ENCODE measurements at places on chromosomes 5 and 9.

DNA sequence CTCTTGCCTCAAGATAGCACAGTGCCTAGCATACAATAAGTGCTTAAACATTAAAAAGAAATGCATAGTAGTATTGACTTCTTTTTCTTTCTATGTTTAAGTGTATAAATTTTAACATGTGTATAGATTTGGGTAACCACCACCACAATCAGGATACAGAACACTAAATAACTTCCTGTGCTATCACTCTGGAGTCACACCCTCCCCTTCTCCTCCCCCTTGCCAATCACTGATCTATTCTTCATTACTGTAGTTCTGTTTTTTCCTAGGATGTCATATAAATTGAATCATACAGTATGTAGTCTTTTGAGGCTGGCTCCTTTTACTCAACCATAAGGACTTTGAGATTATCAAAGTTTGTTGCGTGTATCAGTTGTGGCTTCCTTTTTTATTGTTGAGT is 68.5 kb downstream of the OSTF1 start:
- DNase-seq: no peak

GRCh38 chr9:92293075-92293354 is 482 bp downstream of the IARS1 start:
- no peak for DNase-seq

- no peak for DNase-seq
These were observed 35.8 kb upstream of the LCP2 start for GRCh38 chr5:170333161-170333910.

DNA sequence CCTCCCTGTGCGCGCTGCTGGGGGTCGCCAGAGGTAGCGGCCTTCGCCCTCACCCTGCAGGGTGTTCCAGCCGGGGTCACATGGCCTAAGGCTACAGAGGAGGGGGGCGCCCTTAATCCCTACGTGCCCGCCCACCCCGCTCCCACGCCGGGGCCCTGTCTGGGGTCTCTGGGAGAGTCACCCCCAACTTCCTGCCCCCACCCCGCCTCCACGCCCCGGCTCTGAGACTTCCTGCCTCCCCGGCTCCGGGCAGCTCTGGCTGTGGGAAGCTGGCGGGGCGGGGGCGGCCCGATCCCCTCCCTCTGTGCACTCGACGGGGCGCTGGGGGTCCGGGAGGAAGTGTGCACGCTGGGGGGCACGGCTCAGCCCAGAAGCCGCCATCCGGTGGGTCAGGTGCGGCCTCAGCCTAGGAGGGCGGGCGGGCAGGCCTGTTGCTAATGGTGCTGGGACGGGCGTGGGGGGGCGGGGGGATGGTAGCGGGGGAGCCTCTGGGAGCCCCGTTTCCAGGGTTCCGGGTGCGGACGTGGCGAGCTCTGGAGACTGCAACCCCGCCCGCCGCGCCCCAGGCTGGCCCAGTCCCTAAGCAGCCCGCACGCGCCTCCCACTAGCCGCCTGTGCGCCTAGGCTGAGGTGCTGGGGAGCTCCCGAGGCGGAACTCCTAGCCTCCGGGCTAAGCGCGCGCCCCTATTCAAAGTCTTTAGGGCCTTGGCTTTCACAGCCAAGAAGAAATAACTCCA is 61.6 kb downstream of the CXXC5 start:
- peak; percentile 68 for DNase-seq

DNA sequence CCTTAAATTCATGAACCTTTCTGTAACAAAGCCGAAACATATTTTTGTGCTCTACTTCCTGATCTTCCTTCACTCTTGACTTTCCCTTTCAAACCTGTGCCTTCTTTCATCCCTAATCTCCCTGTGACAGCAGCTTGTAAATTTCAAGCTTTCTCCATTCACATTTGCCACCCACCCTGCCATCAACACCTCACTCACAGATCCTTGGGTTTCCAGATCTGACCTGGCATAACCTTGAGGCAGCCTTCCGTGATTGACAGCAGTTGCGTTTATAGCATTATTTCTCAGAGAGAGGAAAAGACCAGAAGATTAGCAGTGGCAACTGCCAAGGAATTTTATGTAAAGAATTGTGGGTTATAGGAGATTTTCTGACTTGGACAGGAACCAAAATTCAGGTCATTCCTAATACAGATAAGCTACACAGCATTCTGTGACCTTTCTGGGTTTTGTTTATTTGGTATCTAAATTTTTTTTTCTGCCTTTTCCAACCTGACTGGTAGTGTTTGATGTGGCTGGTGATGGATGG is 260.0 kb downstream of the NR2F1-AS1 start:
- DNase-seq: no peak

DNA sequence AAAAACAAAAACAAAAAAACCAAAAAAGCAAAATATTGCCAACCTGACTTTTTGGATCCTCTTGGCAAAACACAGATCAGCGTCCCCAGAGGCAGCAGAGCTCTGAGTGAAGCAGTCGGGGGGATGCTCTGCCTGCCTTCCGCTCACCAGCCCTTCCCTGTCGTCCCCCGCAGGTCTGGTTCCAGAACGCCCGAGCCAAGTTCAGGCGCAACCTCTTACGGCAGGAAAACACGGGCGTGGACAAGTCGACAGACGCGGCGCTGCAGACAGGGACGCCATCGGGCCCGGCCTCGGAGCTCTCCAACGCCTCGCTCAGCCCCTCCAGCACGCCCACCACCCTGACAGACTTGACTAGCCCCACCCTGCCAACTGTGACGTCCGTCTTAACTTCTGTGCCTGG is 20.7 kb downstream of the LHX2 start:
- no peak for DNase-seq

GRCh38 chr9:20701060-20701459 is 17.0 kb downstream of the FOCAD start:
- no peak for DNase-seq

DNA sequence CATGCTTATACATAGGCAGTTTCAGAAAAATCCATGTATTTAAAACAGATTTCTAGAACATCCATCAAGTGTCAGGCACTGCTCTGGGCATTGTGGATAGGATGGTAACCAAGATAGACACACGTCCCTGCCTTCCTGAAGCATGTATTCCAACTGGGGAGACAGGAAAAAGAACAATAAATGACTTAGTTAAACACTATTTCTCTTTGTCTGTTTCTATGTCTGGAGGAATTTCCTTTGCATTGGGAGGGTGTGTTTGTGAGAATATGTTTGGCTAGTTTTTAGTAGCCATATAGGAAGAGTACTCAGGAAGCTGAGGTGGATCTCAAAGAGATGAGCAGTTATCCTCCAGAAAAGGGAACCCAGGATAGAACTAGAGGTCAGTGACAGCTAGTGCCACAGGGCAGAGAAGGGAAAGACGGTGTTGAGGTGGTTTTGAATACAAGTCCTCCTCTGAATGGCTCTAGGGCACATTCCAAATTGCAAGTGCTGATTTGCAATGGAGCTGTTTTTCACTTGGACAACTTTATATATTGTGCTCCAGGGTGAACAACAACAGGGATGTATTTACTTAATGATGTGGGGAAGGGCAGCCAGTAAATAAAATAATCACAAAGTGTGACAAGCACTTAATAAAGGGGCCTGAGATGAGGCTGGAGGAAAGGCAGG is 144.7 kb upstream of the SHB start:
- DNase-seq: no peak

GRCh38 chr5:177310757-177311391 is 824 bp downstream of the MXD3 start:
- DNase-seq: peak; percentile 13

- DNase-seq: no peak
These were observed 71.6 kb downstream of the PCDH1 start for GRCh38 chr5:141806626-141807025.

DNA sequence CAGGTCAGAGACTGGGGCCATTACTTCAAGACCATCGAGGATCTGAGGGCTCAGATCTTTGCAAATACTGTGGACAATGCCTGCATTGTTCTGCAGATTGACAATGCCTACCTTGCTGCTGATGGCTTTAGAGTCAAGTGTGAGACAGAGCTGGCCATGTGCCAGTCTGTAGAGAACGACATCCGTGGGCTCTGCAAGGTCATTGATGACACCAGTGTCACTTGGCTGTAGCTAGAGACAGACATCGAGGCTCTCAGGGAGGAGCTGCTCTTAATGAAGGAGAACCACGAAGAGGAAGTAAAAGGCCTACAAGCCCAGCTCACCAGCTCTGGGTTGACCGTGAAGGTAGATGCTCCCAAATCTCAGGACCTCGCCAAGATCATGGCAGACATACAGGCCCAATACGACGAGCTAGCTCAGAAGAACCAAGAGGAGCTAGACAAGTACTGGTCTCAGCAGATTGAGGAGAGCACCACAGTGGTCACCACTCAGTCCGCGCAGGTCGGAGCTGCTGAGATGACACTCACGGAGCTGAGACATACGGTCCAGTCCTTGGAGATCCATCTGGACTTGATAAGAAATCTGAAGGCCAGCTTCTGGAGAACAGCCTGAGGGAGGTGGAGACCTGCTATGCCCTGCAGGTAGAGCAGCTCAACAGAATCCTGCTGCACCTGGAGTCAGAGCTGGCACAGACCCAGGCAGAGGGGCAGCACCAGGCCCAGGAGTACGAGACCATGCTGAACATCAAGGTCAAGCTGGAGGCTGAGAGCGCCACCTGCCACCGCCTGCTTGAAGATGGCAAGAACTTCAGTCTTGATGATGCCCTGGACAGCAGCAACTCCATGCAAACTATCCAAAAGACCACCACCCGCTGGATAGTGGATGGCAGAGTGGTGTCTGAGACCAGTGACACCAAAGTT is 9.3 kb downstream of the NIPBL start:
- no peak for DNase-seq

- peak; percentile 49 for DNase-seq
These were observed at the start of gene ARHGEF37 for GRCh38 chr5:149581192-149581861. Gene ARHGEF37, plus strand, starts transcription at chr5:149581498. Its CDS starts 16,272 bp downstream, at chr5:149597770.

DNA sequence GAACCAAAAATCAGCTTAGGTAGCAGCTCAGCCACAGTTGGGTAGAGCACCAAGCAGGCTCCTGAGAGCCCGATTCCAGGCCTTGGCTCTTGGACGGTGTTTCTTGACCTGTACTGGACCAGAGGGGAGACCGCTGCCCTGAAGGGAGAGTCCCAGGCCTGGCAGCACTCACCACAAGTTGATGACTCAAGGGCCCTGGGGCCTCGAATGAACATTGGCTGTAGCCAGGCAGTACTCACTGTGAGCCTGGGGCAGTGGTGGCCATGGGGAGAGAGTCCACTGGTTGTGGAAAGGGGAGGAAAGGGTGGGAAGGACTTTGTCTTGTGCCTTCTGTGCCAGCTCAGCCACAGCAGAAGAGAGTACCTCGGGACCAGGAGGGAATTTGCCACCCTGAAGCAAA is 166.1 kb downstream of the EDIL3 start:
- DNase-seq: no peak

- DNase-seq: no peak
These were observed 6.8 kb downstream of the TTC39B start for GRCh38 chr9:15300218-15300617.

DNA sequence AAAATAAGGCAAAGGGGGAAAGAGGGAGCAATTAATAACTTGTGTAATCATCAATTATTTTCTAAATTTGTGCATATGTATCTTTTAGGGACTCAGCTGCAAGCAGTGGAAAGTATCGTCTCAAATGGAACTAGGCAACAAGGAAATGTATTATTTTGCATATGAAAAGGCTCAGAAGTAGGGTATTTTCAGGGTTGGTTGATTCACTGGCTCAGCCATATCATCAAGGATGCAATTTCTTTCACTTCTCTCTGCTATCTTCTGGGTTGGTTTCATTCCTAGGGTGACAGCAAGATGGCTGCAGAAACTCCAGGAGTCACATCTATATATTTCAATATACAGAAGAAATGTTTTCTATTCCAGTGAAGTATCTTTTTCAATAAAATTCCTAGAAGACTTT is 509.8 kb downstream of the DMAC1 start:
- DNase-seq: no peak

GRCh38 chr9:714675-715074 is 126.8 kb upstream of the DMRT1 start:
- DNase-seq: no peak

GRCh38 chr9:136075134-136075841 is 19.8 kb downstream of the NACC2 start:
- no peak for DNase-seq

GRCh38 chr9:19493174-19493811 is 84.5 kb downstream of the ACER2 start:
- DNase-seq: peak; percentile 53

- no peak for DNase-seq
These were observed 51.0 kb upstream of the SPINK5 start for GRCh38 chr5:148012801-148013200.

DNA sequence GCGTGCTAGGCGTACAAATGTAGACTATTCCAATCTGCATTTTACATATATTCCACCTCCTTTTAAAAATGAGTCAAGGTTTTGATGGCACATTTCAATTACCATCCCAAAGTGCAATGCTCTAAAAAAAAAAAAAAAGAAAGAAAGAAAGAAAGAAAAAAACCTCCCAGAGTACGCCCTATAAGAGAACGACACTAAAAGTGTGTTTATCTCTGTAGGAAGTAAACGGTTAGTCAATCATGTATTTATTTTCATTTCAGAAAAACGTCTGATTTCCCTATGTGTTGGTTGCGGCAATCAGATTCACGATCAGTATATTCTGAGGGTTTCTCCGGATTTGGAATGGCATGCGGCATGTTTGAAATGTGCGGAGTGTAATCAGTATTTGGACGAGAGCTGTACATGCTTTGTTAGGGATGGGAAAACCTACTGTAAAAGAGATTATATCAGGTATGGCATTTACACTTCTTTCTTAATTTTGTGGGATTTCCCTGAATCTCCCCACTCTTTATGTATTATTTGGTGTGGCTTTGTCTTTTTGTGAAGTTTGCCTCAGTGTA is 1.1 kb downstream of the ISL1 start:
- no peak for DNase-seq

GRCh38 chr5:18745988-18746615 is 1111.8 kb downstream of the TAF11L14 start:
- peak; percentile 1 for DNase-seq

DNA sequence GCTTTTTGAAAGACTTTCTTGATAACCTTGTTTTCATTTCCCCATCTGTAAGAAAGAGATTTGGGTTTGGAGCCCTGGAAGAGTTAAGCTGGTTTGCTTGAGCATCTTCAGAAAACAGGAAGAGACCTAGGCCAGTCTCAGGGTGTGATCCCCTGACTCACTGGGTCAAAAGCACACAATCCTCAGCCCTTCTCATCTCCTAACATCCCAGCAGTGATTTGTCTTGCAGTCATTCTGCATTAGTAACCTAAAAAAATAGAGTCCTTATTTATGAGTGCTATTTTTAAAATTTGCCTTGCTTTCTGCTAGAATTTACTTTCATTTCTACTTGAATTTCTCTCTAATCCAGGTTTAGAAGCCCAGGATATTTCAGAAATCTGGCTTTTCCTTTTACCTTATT is 16.4 kb upstream of the ARSB start:
- DNase-seq: peak; percentile 49

DNA sequence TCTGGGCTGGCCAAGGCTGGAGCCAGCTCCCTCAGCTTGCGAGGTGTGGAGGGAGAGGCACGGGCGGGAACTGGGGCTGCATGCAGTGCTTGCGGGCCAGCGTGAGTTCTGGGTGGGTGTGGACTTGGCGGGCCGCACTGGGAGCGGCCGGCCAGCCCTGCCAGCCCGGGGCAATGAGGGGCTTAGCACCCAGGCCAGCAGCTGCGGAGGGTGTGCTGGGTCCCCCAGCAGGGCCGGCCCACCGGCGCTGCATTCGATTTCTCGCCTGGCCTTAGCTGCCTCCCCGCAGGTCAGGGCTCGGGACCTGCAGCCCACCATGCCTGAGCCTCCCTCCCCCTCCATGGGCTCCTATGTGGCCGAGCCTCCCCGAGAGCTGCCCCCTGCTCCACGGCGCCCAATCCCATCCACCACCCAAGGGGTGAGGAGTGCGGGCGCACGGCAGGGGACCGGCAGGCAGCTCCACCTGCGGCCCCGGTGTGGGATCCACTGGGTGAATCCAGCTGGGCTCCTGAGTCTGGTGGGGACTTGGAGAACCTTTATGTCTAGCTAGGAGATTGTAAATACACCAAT is 302.6 kb upstream of the ADAMTS16 start:
- DNase-seq: no peak

GRCh38 chr5:79109527-79110492 is 1.8 kb upstream of the BHMT start:
- no peak for DNase-seq
